ENCODE measurements at places on chromosomes 1 and 21.

GRCh38 chr1:101025283-101025656, 314 bp downstream of the DPH5 start:
- peak; percentile 62 for DNase-seq

DNA sequence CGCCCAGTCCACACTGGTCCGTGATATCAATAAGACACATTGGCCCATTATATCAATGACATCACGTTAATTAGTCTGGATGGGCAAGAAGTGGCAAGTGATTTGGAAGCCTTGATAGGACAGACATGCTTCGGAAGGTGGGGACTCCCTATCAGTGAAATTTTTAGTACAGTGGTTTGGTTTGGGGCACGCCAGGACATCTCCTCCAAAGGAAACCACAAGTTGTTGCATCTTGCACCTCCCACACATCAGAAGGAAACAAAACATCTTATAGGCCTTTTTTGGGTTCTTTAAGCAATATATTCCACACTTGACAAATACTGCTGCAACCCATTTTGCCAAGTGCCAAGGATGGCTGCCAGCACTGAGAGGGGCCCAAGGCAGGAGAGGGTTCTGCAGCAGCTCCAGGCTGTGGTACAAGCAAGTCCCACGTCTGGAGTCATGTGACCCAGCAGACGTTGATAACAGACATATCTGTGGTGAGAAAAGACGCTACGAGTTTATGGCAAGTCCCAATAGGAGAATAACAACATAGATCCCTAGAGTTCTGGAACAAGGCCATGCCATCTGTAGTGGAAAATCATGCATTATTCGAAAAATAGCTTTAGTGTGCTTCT, 95.3 kb upstream of the DISP3 start:
- no peak for DNase-seq

GRCh38 chr1:39833621-39834385, 45.1 kb upstream of the BMP8B start:
- no peak for DNase-seq

DNA sequence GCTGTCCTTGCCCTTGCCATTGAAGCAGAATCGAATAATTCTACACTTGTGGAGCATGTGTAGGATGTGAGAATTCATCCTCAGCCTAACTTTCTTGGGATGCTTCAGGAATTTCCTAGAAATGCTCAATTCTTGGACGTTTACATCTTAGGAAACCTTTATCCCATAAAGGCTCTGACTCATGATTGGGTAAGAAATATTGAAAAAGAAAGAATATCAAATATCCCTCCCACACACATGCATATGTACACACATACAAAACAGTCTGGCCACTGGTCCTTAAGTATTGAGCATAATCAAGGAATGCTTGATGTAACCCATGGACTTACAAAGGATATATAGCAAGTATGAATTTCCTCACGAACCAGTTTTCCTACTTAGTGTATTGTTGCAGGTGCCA, 83.9 kb upstream of the IPO9 start:
- DNase-seq = no peak

DNA sequence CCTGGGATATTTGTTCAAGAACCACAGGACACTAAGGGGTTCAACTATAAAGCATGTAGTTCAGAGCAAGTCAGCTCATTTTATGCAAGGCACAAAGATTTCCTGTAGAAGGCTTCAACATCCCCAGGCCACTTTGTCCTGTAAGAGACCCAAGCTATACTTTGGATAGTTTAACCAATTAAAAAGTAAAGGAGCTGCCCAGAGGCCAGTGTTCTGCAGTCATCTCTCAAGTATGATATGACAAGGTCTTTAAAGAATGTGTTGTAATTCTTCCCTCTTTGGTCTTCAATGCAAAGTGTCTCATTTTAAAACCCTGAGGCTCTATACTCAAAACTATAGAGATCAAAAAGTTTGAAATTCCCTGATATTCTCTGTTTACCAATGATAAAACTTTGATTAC, 34.1 kb downstream of the KRTAP20-3 start:
- no peak for DNase-seq

GRCh38 chr21:43266534-43266933, 97.7 kb downstream of the CRYAA start:
- no peak for DNase-seq

DNA sequence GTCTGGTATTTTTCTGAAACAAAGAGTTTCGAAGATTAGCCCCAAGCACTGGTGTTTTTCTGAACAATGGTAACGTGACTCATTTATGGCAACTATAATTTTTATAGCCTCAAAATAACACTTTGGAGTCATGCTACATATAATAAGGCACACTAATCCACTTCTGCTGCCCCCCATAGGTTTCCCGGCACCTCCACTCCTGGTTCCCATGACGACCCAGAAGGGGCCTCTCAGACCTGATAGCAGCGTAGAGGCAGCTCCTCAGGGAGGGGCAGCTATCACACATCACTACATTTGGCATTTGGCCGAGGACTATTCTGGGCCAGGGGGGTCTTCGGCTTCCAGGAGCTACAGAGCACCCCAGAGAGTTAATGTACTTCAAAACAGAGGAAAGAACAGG, 23.3 kb downstream of the CAPN8 start:
- DNase-seq = no peak

GRCh38 chr1:181120924-181121323, 32.4 kb downstream of the IER5 start:
- DNase-seq = no peak

DNA sequence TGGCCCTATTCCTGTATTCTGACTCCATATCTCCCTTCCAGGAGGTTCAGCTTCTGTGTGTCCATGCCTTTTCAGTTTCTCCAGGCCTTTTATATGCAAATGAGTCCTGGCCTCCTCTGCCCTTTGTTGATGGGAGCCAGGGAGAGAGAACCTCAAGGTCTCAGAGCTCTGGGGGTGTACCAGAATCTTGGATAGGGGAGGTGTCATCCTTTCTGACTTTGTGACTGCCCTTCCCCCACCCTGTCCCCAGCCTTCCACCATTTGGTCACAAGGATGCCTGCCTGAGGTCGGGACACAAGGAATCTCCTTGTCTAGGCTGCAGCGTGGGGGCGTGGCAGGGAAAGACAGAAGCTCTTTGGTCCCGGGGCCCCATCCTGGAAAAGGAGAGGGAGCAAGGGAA, 18.6 kb downstream of the LURAP1 start:
- no peak for DNase-seq

- DNase-seq = no peak
These were observed 810 bp upstream of the HLX start for GRCh38 chr1:220878191-220879075.

DNA sequence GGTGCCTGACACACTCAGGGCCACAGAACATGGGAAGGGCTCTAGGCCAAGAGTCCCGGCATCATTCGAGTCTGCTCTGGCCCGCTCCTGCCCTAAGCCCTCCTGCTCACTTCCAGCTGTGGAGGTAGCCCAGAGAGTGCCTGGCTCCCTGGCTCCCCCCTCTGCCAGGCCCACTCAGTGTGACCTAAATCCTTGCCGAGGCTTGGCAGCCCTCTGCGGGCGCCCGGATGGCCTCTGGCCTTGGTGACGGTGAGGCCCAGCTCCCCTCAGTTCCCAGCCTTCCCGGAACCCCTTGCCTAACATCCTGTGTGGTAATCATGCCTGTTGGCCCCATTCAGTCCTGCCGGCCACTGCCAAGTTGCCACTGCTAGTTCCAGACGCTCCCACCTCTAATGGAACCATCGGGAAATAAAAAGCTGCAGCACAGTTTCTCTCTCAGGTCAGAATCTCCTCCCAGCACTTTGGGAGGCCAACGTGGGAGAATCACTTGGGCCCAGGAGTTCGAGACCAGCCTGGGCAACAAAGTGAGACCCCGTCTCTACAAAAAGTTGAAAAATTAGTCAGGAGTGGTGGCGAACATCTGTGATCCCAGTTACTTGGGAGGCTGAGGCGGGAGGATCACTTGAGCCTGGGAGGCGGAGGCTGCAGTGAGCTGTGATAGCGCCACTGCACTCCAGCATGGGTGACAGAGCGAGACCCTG, 1.2 kb upstream of the H6PD start:
- no peak for DNase-seq

DNA sequence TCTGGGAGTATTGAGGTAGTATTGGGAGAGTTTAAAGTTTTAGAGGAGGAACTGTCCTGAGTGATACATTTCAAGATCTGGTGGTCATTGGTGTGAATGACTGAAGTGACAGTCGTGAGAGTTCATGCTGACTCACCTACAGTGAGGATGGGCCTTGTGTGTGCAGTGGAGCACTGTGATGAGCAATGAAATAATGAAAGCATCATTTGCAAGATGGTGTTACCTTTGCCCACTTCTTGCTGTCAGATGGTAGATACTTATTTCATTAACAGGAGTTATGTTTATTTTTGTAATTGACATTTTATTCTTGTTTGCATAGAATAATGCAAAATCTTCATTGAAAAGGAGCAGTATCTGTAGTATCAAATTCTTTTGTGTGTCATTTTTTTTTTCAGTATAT, 29.0 kb downstream of the POU2F1 start:
- DNase-seq = no peak

GRCh38 chr1:15224259-15224869, 22.7 kb upstream of the FHAD1 start:
- no peak for DNase-seq

DNA sequence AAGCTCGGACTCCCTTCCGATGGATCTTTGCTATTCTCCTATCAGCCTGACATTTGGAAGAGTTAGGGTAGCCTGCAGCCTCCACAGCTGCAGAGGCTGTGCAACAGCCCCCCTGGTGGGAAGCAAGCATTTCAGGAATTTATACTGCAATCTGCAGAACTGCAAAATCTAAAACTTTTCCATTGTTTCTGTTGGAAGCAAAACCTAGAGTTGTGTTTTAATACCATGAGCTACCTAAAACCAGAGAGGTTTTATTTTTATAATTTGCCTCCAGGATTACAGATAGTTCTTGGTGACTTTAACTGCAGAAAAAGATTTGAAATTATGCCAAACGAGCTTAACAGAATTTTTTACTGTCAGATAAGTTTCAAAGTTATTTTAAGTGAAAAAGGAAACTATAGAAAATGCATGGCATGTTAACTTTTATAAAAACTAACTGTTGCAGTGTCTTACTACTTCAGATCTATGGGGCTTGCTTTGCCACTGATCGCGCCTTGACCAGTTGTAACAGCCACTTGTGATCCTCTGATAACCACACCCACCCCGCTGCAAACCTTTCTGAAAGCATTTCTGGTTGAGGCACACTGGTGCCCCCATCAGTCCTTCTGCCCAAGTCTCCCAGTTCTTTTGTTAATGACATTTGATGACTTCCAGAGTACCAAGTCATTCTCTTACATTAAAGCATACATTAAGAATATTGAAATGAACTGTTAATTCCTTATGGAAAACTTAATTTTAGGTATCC, 64.8 kb downstream of the PRDM2 start:
- DNase-seq = no peak

- no peak for DNase-seq
These were observed 368.5 kb upstream of the DPYD start for GRCh38 chr1:98289311-98289710.

- no peak for DNase-seq
These were observed 30.1 kb downstream of the C21orf91 start for GRCh38 chr21:17789069-17789468.

GRCh38 chr1:147046189-147046862, 108.2 kb downstream of the NBPF12 start:
- no peak for DNase-seq

- DNase-seq = peak; percentile 43
These were observed 59.8 kb upstream of the MORC3 start for GRCh38 chr21:36260030-36260787.

- no peak for DNase-seq
These were observed 12.4 kb upstream of the PARP1 start for GRCh38 chr1:226420328-226420727.

GRCh38 chr1:82704966-82705365, 904.2 kb downstream of the ADGRL2 start:
- no peak for DNase-seq

DNA sequence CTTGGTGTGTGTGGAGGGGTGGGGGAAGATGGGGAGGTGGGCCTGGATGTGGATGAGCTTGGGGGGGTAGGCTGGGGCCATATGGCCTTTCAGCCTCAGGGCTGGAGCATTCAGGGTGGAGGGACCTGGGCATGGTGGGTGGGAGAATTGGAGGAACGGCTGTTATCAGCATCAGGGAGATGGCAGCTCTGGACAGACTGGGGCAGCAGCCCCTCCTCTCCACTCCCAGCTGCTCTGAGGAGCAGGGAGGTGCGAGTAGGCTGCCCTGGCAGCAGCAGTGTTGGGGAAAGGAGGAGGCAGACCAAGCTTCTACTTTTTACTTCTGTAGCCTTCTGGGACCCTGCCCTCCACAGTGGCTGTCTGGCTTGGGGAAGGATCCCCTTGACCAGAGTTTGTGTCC, 10.2 kb downstream of the PPFIA4 start:
- DNase-seq = no peak

GRCh38 chr1:197341626-197342025, 73.6 kb downstream of the CRB1 start:
- no peak for DNase-seq

DNA sequence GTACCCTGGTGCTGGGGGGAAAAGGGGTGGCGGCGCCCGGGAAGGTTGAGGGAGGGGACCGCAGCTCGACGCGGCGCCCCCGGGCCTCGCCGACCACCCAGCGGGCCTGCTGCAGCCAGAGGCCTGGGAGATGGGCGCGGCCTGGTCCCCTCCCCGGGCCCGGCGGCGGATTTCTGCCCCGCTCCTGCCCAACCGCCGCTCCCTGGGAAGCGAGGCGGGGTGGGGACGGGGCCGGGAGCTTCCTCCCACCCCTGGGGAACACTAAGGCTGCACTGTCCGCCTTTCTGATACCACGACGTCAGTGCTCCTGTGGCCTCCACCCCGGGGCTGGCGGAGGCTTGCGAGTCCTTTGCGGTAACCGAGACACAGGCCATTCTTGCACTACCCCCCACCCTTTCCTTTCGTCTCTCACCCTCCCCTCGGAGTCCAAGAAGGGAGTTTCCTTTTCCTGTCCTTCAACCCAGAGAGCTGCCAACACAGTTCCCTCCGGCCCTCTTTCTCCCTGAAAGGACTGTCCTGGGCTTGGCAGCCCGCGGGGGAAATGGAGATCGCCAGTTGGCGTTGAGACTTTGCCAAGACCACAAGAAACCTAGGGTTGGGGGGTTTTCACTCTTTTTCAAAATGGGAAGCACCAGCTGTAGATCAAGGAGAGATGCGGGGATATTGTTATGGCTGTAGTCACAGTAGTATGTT, 742 bp downstream of the SH3GLB1 start:
- DNase-seq = peak; percentile 48

- no peak for DNase-seq
These were observed 452.1 kb upstream of the NEGR1 start for GRCh38 chr1:72734415-72734814.
